Esophagus squamous epithelium (tissue), 5 donors: ENCODE measurements at places on chromosomes 13 and 19.

DNA sequence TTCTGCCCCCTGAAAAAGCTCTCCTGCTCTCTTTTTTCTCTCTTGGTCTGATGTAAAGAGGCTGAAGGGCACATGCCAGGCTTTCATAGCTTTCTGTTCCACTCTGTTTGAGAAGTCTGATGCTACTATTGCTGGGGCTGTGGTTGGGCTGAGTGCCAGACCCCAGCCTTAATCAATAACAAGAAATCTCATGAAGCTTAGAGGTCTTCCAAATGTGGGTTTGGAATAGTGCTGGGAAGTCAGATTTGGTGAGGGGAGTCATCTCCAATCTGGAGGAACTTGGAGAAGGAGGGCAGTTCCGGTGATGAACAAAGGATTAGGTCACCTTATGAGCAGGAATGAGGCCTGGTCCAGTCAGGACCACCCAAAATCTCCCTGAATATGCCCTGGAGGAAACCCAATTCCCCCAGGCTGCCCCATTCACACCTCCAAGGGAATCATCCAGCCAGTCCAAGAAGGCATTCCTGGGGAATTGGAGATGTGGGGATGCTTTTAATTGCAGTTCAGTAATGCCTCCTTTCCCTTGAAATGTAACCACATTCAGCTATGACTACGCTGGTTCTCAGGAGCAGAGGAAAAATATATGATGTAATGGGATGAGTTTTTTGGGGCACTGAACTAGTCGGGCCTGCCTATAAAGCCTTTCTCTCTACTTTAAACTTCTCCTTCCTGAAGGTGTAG lies 102.0 kb downstream of the STARD13 start:
- no peak for DNase-seq

DNA sequence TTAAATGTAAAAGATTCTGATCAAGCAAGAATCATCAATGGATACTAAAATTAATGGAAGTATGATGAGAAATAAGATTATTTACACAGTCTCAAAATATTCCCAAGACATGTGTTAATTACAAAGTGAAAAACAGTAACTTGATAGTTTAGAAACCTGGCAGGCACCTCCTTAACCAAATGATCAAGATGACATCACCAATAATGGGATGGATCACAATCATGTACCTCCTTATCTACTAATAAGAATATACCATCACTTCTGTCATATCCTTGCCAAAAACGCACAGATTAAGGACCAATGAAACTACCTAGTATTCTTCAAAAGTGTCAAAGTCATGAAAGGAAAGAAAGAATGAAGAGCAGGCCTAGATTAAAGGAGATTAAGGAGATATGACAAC lies 30.0 kb downstream of the TSC22D1 start:
- DNase-seq = no peak

GRCh38 chr19:51458899-51459505 lies 748 bp upstream of the SIGLEC8 start:
- no peak for DNase-seq

GRCh38 chr13:86098511-86098910 lies 299.3 kb upstream of the SLITRK6 start:
- DNase-seq = no peak

DNA sequence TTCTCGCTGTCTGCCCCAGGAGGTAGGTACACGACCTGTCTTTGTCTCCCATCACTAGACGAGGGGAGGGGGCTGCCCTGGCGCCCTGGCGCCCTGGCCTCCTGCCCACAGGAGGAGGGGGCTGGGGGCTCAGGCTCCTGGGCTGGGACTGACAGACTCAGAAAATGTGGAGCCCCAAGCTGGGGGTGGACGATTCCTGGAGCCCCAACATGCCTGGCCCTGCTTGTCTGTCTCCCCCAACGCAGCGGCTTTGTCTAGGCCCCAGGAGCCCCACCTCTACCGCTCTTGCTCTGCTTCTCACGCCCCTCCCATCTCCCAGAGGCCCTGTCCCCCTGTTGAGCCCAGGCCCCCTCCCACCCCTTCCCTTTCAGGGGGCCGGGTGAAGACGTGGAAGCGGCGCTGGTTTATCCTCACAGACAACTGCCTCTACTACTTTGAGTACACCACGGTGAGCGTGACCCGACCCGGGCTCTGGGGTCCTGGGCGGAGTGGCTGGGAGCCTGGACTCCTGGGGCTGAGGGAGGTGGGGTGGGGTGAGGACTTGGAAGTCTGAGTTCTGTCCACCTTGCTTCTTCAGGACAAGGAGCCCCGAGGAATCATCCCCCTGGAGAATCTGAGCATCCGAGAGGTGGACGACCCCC lies 8.6 kb downstream of the CYTH2 start:
- no peak for DNase-seq

DNA sequence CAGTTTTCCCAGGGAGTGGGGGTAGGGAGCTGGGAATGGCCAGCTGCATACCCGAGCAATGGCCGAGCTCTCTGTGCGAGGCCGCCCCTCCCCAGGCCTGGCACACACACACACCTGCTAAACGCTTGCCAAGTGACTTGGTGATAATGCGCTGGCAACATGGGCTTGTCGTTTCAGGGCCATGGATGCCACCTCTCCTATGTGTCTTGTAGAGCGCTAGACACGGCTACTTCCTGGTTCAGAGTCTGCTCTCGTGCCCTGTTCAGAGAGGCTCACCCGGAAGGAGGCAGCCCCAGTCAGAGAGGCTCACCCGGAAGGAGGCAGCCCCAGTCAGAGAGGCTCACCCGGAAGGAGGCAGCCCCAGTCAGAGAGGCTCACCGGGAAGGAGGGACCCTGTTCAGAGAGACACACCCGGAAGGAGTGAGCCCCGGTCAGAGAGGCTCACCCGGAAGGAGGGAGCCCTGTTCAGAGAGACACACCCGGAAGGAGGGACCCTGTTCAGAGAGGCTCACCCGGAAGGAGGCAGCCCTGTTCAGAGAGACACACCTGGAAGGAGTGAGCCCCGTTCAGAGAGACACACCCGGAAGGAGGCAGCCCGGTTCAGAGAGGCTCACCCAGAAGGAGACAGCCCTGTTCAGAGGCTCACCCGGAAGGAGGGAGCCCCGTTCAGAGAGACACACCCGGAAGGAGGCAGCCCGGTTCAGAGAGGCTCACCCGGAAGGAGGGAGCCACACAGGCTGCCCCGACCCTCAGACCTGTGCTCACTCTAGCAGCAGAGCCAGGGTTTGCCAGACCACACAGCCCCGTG lies 4.2 kb downstream of the ADPRHL1 start:
- no peak for DNase-seq
